ENCODE measurements at places on chromosomes 1 and 21.

DNA sequence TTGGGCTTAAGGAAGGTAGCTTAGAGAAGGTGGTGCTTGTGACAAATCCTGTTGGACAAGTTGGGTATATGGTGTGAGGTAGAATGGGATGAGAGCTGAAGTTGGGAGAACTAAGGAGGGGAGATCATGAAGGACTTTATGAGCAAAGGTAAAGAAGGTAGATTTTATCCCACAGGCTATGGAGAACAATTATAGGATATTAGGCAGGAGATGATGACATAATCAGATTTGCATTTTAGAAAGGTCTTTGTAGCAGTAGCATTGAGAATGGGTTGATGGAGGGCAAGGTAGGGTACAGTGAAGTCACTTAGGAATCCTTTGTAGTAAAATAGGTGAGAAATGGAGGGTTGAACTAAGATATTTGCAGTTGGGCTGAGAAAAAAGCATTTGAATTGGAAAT, 14.9 kb upstream of the TCHH start:
- no peak for DNase-seq

DNA sequence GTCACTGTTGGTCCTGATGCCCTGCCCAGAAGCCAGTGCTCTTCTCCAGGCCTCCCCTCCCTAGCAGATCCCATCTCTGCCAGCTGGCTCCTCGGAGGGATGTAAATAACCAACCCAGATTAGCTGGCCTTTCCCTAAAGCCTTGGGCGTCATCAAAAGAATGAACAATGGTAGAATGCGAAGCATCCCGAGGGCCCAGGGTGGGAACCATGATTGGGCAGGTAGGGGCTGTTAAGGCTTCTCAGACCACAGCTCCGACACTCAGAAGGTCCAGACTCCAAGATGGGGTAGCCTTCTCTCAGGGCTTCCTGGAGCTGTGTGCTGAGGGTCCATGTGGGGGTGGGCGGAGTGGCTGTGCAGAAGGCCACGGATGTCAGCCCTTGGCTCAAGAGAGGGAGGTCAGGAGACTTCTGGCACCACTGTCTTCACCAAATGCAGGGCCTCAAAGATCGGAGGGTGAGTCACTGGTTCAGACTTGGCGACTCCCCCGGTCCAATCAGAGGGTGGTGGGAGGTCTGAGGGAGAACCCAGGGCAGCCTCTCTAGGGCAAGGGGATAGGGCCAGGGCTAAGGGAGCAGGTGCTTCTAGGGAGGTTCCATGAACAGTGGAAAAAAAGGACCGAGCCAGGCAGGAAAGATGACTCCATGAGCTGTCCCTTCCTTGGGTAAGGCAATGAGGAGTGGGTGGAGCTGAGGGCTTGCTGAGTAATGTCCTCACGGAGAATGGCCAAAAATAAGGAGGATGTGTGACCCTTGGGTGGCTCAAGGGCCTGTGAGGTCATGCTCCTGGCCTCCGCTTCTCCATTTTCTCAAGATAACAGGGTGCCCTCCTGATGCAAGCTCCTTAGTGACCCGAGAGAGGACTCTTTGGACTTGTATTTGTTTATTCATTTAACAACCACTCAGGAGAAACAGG, 58.4 kb upstream of the EPS8L3 start:
- DNase-seq = no peak

DNA sequence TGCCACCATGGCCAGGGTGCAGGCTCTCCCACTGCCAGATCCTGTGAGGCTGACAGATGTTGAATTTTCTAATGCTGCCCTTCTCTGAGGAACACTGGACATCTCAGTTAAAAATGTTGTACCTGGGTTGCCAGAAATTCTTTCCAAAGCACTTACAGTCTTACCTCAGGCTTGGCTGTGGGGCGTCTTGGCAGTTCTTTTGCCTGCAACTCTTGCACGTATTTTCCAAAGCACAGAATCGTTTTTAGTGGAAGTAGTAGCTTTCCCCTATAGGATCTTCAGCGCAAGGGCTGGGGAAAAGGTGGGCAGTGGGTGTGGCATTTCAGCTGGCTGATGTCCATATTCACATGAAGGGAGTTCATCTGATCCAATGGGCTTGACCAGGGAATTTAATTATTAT, 53.9 kb downstream of the EDN2 start:
- DNase-seq = no peak

DNA sequence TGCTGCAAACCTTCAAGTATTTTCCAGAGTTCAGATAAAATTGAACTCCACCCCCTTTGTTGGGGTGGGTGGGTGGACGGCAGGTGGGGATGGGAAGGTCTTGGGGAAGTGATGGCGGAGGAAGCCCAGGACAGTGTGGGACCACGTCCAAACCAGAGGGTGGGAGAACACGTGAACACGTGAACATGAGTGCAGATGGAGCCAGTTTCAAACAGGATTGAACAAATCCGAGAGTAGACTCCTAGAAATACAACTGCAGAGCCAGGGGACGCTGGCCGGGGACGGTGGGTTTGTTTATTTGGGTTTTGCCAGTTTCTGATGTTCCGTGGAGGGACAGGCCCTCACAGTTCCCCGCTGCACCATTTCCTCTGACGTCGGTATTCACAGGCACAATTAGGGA, 2.9 kb downstream of the KRTAP10-2 start:
- DNase-seq = no peak

GRCh38 chr1:222084996-222085395, 343.1 kb upstream of the DUSP10 start:
- no peak for DNase-seq

Data from GM12864 (cell line).